NCI-H187 (cell line): ENCODE measurements at places on chromosomes 16 and 17.

DNA sequence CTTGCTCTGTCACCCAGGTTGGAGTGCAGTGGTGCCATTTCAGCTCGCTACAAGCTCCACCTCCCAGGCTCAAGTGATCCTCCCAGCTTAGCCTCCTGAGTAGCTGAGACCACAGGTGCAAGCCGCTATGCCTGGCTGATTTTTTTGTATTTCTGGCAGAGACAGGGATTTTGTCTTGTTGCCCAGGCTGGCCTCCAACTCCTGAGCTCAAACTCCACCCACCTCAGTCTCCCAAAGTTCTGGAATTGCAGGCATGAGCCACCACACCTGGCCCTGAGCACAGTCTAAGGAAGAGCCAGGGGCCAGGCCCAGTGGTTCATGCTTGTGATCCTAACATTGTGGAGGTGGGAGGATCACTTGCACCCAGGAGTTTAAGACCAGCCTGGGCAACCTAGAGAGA, 21.8 kb upstream of the BCO1 start:
- no peak for DNase-seq

DNA sequence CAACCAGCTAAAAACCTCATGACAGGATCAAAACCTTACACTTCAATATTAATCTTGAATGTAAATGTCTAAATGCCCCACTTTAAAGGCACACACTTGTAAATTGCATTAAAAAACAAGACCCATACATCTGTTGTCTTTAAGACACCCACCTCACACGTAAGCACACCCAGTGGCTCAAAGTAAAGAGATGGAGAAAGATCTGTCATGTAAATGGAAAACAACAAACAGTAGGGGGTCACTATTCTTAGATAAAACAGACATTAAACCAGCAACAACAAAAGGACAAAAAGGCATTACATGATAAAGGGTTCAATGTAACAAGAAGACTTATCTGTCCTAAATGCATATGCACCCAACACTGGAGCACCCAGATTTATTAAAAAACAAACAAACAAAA, 35.6 kb downstream of the SDR42E1 start:
- DNase-seq, result no peak

DNA sequence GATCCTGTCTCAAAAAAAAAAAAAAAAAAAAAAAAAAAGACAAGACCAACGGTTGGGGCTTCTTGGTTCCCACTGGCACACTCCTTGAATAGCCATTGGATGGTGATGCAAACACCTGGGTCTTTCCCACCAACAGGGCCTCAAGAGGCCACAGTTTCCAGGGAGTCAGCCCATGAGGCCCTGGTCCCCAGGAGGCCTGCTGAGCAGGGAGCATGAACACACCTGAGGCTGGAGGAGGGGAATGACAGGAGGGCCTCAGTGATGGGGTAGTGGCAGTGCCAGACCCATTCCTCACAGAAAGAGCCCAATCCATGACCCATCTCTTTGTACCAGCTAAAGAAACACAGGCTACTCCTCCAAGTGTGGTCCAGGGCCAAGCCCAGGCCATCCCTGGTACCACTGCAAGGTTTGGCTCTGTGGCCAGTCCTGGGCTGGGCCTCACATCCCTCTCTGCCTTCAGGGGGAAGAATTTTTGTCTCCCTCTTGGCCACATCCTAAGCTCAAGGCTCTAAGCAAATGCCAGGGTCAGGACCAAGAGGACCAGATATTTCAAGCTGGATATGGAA, 13.9 kb downstream of the ARL2BP start:
- DNase-seq, result no peak

DNA sequence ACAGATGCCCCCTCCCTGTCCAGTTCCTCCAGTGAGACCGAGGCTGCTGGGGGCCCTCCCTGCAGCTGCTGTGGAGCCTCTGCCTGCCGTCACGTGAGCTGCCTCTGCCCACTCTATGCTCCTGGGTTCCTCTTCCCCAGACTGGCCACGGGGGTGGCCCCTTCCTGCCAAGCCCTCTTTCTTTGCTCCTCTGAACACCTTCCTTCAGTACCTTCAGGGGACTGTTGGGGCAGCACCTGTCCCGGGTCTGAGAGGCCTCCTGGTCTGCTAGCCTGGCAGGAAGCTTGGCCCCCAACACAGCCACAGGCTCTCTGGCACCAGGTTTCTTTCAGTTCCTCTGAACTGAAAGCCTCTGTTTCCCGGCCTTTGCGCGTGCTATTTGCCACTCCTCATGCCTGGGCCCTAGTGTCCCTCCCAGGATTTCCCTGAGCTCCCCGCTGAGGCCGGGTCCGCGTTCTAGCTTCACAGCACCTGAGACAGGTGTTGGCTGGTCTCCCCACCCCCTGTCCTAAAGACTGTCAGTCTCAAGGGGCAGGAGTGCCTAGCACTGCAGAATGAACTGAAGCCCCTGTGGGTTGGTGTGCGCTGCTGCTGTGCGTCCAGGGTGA, 6.6 kb upstream of the ATP6V0C start:
- DNase-seq, result no peak

DNA sequence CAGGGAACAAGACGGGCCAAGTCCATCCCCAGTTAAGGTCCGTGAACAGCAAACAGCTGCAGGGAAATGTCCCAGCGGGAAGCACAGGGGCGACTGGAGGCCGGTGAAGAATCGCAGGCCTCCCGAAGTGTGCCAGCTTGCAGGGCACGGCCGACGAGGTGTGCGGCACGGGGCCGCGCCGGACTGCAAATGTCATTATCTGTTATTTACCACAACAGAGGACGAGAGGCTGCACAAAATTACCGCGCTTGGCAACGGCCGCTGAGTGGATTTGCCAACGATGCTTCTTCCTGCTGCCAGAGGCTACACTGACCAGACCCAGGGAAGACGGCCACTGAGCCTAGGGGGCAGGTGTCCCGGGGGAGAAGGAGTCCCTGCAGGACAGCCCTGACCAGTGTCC, 53.1 kb downstream of the RPH3AL start:
- DNase-seq, result no peak

- DNase-seq, result no peak
Observed at GRCh38 chr17:79133985-79134384, 59.4 kb downstream of the ENGASE start.

GRCh38 chr17:16287563-16288027, 65.7 kb downstream of the CENPV start:
- DNase-seq, result no peak

DNA sequence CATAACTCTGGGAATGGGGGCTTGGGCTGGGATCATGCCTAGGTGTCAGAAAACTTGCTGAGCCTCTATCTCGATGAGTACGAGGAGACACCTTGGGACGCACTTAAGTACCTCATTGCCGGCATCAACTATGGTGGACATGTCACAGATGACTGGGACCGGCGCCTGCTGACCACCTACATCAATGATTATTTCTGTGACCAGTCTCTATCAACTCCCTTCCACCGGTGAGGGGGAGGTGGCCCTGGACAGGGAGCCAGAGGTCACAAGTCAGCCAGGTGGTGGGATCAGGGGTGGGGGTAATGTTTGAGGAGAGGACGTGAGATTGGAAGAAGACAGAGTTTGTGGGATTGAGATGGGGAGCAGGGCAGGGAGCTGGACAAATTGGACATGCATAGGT, 3.4 kb upstream of the KDM6B start:
- no peak for DNase-seq

GRCh38 chr16:75108792-75109731, 7.5 kb downstream of the LDHD start:
- no peak for DNase-seq

DNA sequence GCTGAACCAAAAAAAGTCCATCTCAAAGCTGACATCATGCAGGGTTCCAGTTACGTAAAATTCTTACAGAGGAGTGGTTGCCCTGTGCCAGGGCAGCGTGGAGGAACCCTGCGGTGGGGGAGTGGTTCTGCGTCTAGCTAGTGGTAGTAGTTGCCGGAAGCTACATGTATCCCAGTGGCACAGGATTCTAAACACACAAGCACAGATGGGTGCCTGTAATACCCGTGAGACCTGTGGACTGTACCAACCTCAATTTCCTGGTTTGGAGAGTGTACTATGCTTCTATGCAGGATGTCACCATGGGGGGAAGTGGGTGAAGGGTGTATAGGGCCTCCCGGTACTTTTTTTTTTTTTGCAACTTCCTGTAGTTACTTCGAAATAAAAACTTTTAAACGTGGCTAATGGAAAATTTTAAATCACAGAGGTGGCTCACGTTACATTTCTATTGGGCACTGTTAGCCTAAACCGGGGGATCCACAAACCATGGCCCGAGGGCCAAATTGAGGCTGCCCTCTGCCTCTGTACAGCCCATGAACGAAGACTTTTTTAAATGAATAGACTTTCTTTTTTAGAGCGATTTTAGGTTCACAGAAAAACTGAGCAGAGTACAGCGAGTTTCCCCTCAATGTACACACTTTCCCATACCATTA, 38.5 kb downstream of the TBC1D16 start:
- no peak for DNase-seq

GRCh38 chr17:73924909-73925186, 278.6 kb upstream of the RPL38 start:
- DNase-seq, result no peak

DNA sequence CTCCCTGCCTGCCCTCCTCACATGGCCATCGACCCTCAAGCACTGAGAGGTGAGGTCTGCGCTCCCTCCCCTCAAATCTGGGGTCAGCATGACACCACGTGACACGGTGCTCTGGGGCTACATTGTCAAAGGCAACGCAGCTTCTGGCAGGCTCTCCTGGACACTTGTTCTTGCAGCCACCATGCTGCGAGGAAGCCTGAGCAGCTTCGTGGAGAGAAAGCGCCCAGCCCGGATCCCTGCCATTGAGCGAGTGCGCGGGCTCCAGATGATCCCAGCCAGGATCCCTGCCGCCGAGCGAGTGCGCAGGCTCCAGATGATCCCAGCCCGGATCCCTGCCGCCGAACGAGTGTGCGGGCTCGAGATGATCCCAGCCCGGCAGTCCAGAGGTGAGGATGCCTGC, 70.9 kb upstream of the METRNL start:
- DNase-seq, result no peak

DNA sequence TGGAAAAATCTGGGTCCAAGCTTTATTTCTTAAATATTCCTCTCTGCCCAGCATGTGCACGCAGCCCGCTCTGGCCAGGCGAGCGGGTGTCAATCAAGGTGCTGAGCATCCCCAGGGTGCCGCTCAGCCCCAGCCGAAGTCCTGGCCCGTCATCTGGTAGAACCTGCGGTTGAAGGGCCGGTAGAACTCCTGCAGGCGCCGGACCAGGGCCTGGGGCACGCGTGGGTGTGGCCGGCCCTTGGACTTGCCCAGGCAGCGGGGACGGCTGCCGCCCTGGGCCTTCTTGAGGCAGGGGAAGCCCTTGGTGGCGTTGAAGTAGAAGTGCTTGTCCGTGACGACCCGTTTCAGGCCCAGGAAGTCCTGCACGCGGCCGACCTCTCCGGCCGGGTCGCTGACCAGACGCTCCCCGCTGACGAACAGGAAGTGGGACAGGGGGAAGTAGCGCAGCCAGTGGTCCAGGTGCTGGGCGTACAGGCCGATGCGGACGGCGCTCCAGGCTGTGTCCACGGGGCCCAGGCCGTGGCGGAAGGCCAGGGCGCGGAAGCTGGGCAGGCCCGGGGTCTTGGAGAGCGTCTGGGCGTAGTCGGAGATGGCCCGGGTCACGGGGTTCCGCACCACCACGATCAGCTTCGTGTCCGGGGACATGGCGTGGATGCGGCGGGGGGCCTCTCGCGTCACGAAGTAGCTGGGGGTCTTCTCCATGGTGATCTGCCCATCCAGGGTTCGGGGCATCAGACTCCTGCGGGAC, 6.6 kb downstream of the HS3ST6 start:
- no peak for DNase-seq

DNA sequence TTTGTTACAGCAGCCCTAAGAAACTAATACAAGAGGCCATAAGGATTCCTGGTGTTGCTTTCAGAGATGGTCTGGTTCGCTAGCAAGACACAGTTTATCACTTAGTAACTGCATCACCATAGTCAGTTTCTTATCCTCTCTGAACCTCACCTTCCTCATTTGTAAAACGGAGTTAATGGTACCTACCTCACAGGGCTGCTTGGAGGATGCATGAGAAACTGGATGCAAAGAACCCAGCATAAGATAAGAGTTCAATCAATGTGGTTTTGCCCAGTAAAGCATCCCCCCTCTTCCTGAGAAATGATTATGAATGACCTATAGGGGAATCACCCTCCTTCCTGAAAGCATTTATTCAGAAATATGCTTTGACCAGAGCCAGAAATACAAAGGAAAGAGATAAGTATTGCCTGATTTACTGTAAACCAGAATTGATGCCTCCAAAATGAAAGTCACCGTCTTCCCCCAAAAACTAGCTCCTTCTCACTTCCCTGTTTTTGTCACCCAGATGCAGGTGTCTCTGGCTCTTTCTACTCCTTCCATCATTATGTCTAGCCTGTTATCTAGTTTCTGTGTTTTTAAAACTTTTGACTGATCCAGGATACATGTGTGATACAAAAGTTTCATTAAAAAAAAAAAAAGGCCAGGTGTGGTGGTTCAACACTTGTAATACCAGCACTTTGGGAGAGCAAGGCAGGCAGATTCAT, 2.8 kb upstream of the TEFM start:
- DNase-seq, result no peak

- DNase-seq, result no peak
Observed at GRCh38 chr17:49547566-49547965, 28.1 kb upstream of the NXPH3 start.
